ELF-1 (cell line): ENCODE measurements at places on chromosomes 5 and 9.

DNA sequence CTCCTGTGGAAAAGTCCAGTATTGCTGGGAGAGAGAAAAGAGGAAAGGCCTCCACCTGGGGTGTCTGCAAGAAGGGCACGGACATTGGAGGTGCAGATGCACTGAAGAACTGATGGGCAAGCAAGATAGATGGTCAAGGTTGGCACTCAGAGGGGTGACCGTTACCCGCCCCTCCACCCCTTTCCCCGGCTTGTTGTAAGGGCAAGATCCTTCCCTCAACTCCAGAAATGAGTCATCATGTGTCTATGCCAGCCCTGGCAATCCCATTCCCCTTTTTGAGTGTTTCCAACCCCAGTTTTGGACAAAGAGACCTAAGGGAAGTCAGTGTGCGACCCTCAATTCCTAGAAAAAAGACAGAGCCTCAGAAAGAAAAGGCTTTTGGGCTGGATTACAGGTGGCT is 34.9 kb upstream of the ATP6V1G1 start:
- no peak for DNase-seq

GRCh38 chr5:173895401-173896165 is 7.4 kb downstream of the CPEB4 start:
- DNase-seq, result no peak

DNA sequence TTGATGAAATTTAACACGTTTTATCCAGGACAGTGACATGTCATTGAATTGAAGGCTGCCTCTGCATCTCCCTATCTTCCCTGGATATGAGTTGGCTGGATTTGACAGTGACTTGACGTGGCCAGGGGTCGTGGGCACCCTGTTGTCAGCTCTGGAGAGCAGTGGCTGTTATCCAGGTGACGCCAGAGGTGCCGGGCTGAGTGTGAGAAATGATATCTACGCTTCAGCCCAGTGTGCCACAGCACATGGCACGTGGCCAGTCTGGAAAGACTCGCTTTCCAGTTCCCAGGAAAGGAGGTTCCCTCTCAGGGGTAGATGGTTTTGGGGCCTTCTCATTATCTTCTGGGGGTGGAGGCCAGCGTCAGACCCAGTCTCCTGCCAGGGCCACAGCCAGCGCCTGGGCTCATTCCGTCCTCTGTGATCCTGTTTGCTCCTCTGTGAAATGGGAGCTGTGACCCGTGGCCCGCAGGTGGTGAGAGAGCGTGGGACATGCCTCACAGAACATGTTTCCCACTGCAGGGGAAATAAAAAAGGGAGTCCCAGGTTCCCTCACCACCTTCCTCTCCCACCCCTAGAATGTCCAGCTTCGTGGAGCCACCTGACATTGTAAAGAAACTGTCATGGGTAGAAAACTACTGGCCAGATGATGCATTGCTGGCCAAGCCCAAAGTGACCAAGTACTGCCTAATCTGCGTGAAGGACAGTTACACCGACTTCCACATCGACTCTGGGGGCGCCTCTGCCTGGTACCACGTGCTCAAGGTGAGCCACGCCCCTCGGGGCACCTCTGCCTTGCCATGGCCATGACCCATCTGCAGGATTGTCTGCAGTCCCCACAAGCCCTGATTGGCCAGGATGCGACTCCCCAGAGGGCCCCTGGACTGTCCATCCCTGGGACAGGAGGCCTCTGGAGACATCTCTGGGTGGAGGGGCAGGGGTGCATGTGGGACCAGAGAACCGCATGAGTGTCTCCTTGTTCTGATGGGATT is 76.5 kb downstream of the PHF2 start:
- DNase-seq, result no peak

DNA sequence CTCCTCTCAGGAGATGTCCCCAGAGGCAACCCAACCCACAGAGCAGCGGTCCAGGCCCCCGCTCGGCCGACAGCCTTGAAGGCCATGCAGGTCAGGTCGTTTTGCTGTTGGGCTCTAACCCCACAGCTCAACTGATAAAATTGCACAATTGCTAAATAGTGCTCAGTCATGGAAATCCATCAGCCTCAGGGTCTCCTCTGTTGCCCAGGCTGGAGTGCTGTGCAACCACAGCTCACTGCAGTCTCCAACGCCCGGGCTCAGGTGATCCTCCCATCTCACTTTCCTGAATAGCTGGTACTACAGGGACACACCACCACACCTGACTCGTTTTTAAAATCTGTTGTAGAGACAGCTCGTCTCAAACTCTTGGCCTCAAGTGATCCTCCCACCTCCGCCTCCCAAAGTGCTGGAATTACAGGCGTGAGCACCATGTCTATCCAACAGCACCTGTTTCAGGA is 18.3 kb downstream of the BRD3OS start:
- DNase-seq, result no peak

GRCh38 chr9:117542021-117542420 is 127.2 kb upstream of the ASTN2 start:
- DNase-seq, result no peak

- no peak for DNase-seq
Observed at GRCh38 chr5:34869256-34869655, 30.3 kb downstream of the TTC23L start.

DNA sequence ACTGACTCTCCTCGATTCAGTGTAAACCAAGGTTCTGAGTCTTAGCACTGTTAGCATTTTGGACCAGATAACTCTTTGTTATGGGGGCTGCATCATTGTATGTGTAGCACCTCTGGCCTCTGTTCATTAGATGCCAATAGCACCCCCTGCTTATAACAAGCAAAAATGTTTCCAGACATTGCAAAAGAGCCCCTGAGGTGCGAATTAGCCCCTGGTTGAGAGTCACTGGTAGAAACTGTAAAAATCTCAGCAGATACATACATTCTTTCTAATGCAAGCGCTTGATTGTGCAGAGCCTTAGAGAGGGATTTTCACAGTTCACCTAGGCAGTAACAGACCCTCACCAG is 2.8 kb downstream of the ADRB2 start:
- DNase-seq, result no peak

- no peak for DNase-seq
Observed at GRCh38 chr9:95189251-95190098, 128.0 kb downstream of the FANCC start.

GRCh38 chr5:95726811-95727763 is 4.0 kb upstream of the RHOBTB3 start:
- no peak for DNase-seq

DNA sequence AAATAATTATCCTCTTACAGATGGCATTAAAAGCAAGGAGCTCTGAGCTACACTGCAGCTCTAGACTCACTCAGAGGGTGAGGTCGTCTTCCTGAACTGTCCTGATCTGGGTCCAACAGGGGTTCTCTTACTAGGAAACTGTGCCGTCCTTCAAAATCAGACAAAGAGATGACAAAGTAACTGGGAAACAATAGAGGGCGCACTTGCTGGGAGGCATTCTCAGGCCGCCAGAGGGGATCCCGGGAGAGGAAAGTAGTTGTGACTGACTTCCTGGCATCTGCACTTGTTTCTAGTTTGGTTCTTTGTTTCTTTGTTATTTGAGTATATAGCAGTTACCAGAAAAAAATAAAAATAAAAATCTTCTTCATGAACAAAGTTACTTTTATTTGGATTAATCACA is 142.9 kb upstream of the MSX2 start:
- peak; percentile 80 for DNase-seq

DNA sequence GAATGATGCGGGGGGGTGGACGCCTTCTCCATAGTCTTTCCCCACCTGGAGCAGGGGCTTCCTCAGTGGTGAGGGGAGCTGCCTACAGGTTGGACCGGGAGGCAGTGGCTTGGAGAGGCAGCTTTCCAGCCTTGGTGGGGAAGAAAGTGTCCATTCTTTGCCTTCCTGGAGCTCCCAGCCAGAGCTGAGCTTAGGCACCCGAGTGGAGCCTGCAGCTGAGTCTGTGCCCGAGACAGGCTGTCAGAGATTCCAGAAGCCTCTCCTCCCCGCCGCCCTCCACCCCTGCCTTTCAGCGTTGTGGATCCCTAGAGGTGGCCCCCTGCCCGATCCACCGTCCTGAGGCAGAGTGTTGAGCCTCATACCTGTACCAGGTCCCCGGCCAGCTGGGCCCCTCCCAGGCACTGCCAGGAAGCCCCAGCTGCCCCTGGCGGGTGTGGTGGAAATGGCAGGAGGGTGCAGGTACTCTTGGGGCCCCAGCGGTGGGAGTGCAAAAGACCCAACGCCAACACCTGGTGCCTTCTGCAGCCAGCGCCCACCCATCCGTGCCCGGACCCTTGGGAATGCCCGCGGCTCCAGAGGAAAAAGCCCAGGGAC is 112.0 kb downstream of the RXRA start:
- no peak for DNase-seq

GRCh38 chr9:91164724-91165520 is 196.8 kb downstream of the AUH start:
- peak; percentile 85 for DNase-seq

DNA sequence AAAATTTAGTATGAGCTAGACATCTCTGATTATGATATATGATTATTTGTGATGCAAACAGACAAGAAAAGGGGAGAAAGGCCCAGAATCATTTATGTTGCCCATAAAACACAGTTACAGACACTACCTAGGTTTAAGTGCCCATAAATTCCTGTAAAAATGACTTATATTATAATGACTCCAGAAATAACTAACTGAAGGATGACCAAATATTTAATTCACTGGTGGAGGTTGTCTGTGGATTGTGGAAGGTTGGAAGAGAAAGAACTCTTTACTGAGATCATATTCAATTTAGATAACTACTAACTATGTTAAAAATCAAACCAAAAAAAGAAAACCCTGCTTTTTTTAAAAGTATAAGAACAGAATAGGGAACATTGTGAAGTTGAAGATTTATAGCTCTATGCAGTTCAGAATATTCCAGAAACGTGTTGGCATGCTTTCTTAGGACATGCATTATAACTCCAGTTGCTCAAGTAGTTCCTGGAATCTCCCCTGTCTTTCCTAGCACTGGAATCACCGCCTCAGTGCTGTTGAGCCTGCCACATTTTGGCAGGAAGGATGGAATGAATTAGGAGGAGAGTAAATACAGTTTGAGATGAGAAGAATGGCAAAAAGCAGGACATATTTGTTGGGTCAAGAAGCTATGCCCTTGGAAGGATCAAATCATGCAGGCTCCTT is 72.0 kb upstream of the PAPPA start:
- DNase-seq, result no peak

DNA sequence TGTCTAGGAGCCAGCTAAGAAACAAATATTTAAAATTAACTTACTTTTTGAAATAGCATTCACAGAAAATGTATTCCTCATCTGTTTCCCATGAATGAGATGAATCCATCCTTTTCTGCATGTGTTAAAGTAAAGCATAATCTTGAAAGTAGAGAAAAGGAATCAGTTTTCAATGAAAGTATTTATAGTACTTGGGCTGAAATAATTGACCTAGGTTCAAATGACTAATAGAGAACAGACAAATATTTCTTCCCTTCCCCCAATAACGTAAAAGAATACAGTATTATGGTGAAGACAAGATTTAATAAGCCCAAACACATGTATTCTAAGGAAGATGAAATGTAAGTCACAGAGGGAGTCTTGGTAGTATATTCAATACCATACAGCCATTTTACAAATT is 403.5 kb downstream of the ZNF608 start:
- DNase-seq, result no peak

DNA sequence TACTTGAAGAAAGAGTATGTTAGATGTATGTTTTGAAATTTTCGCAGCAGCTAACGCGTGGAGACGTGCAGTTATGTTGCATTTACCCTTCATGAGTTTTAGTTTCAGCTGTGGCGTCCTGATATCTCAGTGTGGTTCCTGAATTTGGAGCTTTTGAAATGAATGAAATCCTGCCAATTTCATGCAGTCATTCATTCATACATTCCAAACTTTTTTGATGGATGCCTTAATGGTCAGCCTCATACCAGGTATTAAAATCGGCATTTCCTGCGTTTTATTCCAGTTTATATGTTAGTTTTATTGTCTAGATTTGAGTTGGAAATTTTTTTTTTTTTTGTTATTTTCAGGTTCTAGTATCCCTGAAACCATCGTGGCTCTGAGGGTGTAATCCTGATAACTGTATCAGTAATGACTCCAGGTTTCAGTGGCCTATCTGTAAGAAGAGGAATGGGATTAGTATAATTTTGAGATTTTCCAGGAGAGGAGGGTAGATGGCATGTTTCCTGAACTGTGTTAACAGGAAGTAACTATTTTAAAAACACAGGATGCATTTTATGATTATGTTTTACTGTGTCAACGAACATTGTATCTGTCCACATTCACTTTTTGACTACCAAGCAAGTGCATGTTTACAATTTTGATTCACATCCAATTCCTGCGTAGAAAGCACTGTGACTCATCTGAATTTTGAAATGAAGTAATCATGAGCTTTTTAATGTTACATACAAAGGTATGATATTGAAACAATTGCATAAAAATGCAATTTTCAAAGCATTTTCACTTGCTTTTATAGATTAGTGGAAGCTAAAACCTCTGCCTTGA is 1.0 kb downstream of the FOCAD start:
- DNase-seq, result no peak

DNA sequence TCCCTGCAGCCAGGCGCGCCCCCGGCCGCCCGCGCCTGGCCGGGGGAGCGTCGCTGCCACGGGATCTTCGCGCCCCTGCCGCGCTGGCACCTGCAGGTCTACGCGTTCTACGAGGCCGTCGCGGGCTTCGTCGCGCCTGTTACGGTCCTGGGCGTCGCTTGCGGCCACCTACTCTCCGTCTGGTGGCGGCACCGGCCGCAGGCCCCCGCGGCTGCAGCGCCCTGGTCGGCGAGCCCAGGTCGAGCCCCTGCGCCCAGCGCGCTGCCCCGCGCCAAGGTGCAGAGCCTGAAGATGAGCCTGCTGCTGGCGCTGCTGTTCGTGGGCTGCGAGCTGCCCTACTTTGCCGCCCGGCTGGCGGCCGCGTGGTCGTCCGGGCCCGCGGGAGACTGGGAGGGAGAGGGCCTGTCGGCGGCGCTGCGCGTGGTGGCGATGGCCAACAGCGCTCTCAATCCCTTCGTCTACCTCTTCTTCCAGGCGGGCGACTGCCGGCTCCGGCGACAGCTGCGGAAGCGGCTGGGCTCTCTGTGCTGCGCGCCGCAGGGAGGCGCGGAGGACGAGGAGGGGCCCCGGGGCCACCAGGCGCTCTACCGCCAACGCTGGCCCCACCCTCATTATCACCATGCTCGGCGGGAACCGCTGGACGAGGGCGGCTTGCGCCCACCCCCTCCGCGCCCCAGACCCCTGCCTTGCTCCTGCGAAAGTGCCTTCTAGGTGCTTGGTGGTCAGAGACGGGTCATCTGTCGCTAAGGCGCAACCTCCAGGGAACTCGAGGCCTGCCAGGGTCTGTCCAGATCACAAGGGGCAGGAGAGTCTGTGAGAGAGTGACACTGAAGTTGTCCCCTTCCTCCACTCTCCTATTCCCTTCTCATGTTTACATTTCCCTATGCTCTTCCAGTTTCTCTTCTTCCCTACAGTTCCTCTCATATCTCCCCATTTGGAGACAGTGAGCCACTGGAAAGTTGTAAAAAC is 1.3 kb downstream of the GPR150 start:
- DNase-seq, result peak; percentile 73

GRCh38 chr5:133825631-133826289 is 142.7 kb downstream of the C5orf15 start:
- DNase-seq, result no peak
